T1000 (cell line): ENCODE measurements at places on chromosomes 13 and 19.

- no peak for DNase-seq
Observed at GRCh38 chr13:25827831-25828465, 223.9 kb downstream of the SHISA2 start.

- no peak for DNase-seq
Observed at GRCh38 chr13:20754009-20754408, 19.8 kb downstream of the EEF1AKMT1 start.

DNA sequence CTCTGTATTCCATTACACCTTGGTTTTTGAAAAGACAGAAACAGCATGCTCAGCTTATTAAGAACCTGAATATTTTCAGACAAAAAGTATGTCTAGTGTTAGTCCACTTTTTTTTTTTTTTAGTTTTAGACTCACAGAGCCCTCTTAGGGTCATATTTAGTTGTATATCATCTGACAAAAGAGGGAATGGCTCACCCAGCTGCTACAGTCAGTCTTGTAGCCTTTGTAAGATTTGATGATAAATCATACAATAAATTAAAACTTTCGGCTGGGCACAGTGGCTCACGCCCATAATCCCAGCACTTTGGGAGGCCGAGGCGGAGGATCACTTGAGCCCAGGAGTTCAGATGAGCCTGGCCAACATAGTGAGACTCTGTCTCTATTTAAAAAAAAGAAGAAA is 43.7 kb upstream of the LDLR start:
- no peak for DNase-seq

DNA sequence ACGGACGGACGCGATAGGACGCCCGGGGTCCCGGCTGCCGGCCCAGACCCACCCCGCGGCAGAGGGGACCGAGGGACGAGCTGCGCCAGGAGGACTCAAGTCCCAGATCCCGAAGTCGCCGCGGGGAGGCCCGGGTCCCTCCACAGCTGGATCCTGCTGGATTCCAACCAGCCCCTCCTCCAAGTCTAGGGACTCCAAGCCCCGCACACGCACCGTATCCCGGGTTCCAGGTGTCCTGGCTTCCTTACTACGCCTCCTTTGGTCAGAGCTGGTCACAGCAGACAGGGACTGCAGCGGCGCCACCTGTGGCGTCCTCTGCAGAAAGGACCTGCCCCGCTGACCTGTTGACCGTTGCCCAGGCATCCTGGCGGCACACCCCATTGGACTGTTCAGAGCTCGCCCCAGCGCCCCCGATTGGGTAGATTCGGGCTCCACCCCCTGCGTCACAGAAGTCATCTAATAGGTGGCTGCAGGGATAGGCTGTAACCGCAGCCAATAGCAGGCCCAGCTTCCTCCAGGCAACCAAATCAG is 29.0 kb upstream of the ZNF709 start:
- no peak for DNase-seq

DNA sequence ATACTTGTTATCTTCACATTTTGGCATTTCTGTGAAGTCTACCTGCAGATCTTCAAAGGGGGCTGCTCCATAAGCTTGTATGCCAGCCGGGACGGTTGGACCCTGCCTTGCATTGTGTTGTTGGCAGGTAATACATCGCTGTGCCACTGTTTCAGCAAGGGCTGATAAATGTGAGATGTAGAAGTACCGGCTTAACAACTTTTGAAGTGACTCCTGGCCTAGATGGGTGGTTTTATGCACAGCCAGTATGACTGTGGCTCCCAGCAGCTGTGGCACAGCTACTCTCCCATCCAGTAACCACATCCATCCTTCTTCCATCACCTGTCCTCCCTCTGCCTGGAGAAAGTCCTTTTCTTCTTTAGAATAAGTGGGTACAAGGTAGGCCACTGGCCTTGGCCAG is 19.7 kb downstream of the ZNF700 start:
- no peak for DNase-seq

DNA sequence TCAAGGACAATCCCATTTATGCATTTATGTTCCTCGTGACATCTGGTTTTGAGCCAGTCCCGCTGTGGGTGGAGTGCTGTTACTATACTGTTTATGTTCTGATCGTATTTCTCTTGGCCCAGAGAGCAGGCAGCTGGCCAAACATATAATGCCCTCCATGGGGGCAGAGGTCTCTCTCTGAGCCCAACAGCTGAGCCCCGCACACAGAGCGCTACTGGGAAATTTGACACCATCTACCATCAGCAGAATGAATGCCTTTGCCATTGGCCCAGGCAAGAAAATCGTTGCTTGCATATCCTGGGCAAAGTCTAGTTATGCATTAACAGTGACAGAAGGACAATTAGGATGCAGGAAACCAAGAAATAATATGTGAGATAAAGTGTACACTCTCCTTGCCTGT is 126.8 kb upstream of the CACNA1A start:
- peak; percentile 56 for DNase-seq

DNA sequence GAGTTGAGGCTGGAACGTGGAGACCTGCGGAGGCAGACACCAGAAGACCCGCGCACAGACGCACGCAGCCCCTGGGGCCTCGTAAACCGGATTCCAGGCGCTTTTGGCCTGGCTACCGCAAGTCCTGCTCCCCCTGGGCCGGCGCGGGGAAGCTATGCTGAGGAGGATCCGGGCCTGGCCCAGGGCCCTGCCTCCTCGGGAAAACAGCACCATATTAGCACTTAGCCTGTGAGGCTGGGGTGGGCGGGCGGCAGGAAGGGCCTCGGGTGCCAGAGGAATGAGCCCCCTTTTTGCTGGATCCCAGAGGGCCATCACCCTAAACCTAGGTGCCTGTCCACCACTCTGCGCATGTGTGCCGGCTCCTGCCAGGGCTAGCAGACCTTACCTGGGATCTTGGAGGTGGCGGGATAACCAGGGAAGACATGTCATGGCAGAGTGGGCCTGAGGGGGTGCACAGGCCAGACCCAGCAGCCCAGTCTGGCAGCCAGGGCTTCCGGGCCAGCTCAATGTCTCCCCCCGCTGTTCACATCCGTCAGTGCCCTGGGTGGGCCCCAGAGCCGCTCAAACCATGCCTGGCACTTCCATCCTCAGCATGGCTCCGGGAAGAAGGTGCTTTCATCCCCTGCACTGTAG is 7.3 kb downstream of the ELOF1 start:
- no peak for DNase-seq

- no peak for DNase-seq
Observed at GRCh38 chr13:76848596-76848995, 37.6 kb downstream of the KCTD12 start.

DNA sequence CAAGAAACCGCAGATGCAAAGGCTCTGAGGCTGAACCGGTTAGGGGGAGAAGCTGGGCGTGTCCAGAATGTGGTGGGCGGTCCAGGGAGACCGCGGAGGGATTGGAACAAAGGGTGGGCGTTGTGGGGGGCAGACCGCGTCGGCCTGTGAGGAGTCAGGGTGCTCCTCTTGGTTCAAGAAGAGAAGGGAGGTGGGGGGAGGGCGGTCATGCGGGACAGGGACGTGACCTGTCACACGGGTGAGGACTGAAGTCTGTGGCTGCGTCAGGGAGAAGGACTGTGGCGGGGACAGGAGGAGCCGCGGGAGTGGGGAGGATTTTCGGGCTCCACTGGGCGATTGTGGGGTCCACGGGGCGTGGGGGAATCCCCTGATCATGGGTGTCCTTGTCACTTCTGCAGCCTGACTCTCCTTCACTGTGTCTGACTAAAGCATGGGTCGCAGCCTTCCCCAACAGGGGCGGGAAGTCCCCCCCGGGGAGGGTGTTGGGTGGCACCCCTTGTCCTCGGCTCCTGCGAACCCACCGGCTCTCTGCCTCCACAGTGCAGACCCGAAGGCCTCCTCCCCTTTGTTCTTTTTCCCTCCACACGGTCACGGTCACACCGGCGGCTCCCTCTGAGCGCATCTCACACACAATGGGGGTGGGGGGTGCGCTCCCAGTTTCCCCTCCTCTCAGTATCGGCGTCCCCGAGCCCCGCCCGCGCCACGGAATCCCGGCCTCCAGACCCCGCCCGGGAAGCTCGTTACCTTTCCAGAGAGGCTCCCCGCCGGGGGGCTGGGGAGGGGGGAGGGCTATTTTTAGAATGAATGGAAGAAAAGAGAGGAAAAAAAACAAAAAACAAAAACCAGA is 16.4 kb upstream of the KCNN1 start:
- no peak for DNase-seq

GRCh38 chr13:76503291-76503690 is 382.9 kb downstream of the KCTD12 start:
- no peak for DNase-seq

- no peak for DNase-seq
Observed at GRCh38 chr13:90577726-90578125, 769.8 kb upstream of the MIR17HG start.

DNA sequence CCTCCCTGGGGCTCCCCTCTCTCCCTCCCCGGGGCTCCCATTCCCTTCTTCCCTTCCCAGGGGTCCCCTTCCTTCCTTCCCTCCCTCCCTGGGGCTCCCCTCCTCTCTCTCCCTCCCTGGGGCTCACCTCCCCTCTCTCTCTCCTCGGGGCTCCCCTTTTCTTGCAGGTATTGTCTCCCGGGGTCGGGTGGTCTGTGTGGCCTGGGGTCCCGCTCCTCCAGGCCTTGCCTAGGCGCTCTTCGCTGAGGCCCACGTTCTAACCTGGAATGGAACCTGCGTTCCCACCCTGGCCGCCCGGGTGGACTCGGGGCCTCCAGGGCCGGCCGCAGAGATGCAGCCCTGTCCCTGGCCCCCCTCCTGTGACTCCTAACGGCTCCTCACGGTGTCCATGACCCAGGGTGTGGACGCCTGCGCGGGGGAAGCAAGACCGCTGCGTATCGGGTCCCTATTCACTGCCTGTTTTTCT is 940 bp upstream of the DCUN1D2 start:
- DNase-seq = peak; percentile 28

GRCh38 chr13:52711286-52711685 is 28.3 kb downstream of the CNMD start:
- DNase-seq = no peak
